ENCODE measurements at places on chromosomes 1 and 21.

DNA sequence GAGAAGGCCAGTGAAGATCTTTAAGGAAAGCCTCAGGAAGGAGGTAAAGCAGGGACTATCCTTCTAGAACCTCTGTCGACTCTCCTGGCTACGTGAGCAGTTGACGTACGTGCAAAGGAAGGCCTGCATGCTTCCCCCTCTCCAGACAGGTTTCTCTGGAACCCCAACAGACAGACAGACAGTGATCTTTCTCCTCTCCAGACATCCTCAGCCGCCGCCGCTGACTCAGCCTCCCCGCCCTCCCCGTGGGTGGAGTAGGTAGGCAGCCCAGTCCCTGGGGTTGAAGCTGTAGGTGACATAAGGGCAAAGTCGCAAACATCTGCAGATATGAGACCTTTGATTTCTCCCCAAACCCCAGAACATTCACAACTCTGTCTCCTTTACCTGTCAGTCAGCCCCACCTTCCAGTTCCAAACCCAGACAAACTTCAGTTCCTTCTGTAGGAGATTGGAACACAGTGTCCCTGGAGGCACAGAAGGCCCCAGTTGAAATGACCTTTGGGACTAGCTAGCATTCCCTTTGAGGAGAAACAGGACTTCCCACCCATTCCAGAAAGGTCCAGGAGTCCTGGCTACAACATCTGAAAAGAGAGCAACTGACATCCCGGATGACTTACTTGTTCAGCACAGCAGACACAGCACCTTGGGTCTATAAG, 146.0 kb upstream of the JUN start:
- DNase-seq = no peak

- peak; percentile 87 for DNase-seq
These were observed 134.7 kb downstream of the TGFBR3 start for GRCh38 chr1:91751275-91751674.

DNA sequence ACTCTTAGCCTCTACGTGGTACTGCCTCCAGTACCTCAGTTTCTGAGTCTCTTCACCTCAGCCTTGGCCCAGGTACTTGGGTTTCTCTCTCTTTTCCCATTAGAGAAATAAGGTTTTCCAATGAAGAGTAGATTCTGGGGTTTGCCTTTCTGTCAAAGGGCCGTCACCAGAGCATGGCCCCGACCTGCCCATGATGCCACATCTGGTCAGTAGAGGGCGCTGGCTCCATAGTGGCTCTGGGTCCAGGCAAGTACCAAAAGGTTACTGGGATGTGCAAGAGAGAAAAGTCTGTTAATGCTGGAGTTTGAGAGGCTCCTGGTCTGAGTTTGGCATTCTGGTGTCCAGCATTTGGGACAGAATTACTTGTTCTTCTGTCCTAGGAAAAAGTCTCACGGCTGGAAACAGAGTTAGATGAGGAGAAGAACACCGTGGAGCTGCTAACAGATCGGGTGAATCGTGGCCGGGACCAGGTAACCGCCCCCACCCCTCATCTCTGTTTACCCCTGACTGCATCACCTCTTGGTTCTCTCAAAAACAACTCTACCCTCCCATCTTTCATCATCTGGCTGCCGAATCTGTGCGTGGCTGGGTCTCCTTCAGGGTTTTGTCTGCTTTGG, 5.3 kb upstream of the TUFT1 start:
- DNase-seq = peak; percentile 77

- peak; percentile 64 for DNase-seq
These were observed 6.7 kb upstream of the RNASEL start for GRCh38 chr1:182595641-182596240.

DNA sequence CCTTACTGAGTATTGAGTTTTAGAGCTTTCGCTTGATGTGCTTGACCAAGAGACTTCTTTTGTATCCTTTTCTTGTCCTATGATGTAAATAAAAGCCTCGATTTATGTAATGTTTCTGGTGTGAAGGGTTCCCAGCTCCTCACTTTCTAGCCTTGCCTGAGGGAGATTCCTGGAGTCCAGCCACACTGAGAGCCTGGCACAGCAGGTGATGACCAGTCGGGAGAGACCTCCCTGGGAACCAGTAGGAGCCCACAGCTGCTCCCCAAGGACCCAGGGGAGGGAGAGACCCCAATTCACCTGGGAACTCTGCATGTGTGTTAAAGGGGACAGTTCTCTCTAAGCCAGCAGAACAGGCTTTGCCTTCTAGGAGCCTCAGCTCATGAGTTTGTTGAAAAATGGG, 8.9 kb downstream of the C1orf115 start:
- no peak for DNase-seq

DNA sequence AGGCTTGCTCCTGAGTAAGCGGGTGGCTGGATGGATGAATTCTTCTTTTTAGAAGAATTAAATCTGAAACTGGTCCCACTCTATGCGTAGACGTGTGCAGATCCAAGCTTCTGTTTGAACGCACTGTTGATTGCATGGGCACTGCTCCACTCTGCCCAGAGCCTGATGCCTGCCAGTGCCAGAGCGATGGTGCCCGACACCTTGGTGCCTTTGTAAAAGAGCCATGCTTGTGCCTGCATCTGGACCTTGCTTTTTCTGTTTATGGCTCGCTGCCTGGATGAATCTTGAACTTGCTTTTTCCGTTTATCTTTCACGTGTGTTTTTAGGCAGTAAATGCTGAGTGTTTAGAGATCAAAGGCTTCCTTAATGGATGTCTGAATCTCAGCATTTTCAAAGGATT, 15.0 kb upstream of the PWP2 start:
- DNase-seq = no peak

GRCh38 chr1:18787825-18788385, 71.6 kb downstream of the TAS1R2 start:
- DNase-seq = no peak

DNA sequence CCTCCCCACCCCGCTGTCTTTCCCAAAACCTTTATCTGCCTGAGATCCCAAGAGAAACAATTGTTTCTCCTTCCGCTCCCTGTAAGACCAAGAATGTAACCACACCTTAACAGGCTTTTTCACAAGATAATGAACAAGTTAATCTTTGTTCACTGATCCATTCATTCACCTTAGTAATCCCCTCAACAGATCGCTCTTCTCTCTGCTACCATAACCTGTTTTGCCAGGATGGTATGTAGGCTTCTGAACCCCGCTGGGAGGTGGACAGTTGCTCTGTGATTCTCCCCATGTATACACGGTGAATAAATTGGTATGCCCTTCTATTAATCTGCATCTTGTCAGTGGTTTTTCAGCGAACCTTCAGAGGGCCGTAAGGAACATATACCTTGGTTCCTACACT, 18.7 kb upstream of the RGSL1 start:
- DNase-seq = no peak
